M059J (cell line): ENCODE measurements at places on chromosomes 4 and X. TPM values are rescaled to one million over a fixed set of nuclear protein-coding genes. Genes with fewer than 3 reads are reported as not detected.

DNA sequence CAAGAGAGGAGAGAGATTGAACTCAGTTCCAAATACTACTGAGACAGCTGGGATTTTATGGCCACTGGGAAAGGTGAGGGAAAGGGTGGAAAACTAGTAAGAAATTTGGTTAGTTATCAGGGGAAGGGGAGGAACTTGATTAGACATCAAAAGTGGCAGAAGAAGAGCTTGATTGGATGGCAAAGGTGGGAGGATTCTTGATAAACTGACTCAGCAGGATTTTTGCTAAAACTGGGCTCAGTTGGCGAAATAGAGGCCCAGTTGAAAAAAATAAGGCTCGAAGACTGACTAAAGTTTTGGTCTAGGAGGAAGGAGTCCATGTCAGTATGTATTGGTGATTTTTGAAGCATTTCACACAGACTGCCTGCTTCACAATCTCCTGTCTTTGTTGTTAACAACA, 10.0 kb downstream of the BEX3 start:
- no peak for DNase-seq

- peak; percentile 94 for DNase-seq
Observed at GRCh38 chr4:128322986-128323385, 35.4 kb upstream of the PGRMC2 start.

GRCh38 chrX:19887911-19888879, 795 bp upstream of the SH3KBP1 start:
- DNase-seq: peak; percentile 85

- no peak for DNase-seq
Observed at GRCh38 chr4:6929339-6929811, 19.7 kb downstream of the TBC1D14 start.

The SLC6A14 gene
- not detected in 2 replicates for total RNA-seq

The PORCN gene
- total RNA-seq: 23.1 and 25.4 TPM in 2 replicates

The MSX1 gene
- total RNA-seq: 11.4 and 12.6 TPM in 2 replicates

The DAPP1 gene
- total RNA-seq: 0.49 and 0.76 TPM in 2 replicates

DNA sequence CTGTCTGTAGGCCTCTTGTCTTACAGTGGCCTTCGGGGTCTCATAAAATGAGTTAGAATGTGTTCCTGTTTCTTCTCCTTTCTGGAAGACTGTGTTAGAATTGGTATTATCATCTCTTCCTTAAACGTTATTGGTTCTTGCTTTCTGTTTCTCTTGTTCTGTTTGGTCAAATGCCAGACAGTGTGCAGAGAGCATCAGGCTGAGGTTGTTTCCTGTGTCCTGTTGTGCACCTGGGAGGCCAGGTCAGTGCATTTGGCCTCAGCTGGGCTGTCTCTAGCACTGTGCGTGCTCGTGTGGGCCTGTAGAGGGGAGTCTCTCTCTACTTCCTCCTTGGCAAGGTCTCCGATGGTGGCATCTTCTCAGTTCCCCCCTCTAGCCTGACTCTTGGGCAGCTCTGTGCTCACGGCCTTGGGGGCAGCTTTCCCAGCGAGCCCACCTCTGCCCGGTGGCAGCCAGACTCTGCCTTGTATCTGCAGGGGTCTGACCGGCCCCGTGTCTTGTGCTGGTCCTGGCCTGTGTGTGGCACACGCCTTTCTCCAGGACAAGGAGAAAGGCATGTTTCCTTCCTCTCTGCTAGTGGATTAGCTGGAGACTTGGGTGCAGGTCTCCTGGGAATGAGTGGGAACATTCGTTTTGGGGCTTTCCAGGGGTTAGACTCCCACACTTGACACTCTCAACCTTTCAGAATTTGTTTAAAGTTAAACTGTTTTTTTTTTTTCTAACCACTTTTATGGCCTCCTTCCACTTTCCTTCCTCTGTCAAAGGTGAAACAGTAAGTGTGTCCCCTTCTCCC, 62.3 kb downstream of the FAM193A start:
- DNase-seq: no peak

The CT47A7 gene
- not detected in 2 replicates for total RNA-seq

The GYPE gene
- not detected in 2 replicates for total RNA-seq

DNA sequence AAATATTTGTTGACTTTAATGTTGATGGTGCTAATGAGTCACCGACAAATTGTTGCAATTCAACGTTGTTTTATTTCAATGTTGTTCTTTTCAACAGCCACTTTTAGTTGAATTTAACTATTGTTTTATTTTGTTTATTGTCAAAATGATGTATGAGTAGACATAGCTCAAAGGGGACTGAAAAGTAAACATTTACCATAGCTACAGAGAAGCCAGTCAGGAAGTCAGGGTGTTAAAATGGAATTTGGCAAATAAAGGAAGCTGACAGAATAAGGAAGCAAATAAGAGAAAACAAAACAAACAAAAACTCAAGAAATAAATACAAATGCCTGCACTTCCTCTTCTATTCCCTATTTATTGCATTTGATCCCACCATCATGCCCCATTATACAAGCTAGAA, 648.4 kb upstream of the HTR2C start:
- DNase-seq: no peak

- DNase-seq: no peak
Observed at GRCh38 chrX:154382483-154383069, 3.5 kb downstream of the EMD start.

DNA sequence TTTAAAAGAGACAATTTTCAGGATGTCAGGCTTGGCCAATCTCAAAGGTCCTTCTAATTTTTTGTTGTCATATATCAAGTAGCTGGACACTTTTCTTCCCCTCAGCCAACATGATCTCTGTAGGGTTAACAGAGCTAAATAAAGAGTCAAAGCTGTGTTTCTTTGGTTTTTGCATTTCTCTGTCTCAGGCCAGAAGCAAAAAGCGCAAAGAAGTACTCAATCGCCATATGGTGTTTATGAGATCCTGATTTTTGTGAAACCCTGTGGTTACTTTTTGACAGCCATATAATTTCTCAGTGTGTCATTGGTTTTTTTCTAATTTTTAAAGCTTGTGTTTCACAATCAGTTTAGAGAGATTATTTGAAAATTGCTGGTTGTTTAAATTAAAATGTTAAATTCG, 111.9 kb downstream of the MAPK10 start:
- no peak for DNase-seq

GRCh38 chrX:29107231-29107630, 520.0 kb downstream of the IL1RAPL1 start:
- DNase-seq: no peak

The PPP4R3C gene
- 0.20 and 0.30 TPM in 2 replicates for total RNA-seq

GRCh38 chr4:15556511-15557092, 86.9 kb downstream of the CC2D2A start:
- no peak for DNase-seq

The KDR gene
- total RNA-seq: 0.27 and 0.42 TPM in 2 replicates

- DNase-seq: peak; percentile 35
Observed at GRCh38 chr4:148634476-148634875, 192.3 kb upstream of the NR3C2 start.

GRCh38 chr4:8403173-8403753, 37.3 kb downstream of the ACOX3 start:
- DNase-seq: peak; percentile 69

The DCAF8L2 gene
- total RNA-seq: 0.17 and 2.1 TPM in 2 replicates

The TRAM1L1 gene
- 0.66 and 1.2 TPM in 2 replicates for total RNA-seq

The FAM47E gene
- not detected in 2 replicates for total RNA-seq

- DNase-seq: peak; percentile 20
Observed at GRCh38 chr4:80115368-80116181, 42.5 kb upstream of the ANTXR2 start.

DNA sequence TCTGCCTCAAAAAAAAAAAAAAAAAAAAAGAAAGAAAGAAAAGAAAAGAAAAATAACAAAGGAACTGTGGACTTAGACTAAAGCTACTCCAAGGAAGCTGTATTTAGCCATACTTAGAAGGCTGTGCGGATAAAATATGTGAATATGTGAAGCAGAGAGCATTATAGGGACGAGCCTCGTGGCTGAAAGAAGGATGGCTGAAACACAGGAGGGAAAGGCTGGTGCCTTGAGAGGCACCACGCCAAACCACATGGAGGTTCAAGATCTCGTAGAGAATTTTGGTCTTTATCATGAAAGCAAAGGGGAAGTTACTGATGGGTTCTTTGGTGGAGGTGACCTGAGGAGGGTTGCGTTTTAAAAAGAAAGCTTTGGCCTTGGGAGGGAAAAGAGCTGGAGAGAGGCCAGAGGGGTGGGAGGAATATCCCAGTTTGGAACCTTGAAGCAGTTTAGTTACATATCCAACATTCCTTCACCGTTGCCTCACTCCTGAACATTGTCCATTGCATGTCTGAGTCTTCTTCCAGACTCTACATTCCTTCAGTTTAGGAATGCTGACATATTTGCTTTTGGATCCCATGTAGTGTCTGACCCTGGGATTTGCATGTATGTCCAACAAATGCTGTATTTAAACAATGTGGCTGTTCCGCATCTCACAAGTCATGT, 82.5 kb downstream of the CPE start:
- DNase-seq: peak; percentile 75

- peak; percentile 0 for DNase-seq
Observed at GRCh38 chr4:135238940-135239339, 1037.4 kb upstream of the PABPC4L start.

The PRDM5 gene
- 6.4 and 8.6 TPM in 2 replicates for total RNA-seq

The CISD2 gene
- total RNA-seq: 30.5 and 47.7 TPM in 2 replicates

DNA sequence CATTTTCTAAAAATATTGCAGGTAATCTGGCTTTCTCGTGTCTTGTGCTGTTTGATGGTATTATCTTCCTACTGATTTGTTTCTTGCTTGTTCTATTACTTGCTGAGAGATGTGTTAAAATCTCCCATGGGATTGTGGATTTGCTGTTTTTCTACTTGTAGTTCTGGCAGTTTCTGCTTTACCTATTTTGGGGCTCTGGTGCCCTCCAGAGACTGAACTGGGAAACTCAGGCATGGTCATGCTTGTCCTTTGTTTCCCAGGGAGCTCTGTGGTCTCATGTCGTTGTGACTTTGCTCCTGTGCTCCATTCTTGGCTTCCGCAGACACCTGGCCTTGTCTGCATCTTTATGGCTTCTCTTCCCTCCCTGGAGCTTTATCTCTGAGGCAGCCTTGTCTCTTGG, 39.5 kb downstream of the NSD2 start:
- peak; percentile 50 for DNase-seq

The HPGD gene
- total RNA-seq: 2.6 and 3.7 TPM in 2 replicates

DNA sequence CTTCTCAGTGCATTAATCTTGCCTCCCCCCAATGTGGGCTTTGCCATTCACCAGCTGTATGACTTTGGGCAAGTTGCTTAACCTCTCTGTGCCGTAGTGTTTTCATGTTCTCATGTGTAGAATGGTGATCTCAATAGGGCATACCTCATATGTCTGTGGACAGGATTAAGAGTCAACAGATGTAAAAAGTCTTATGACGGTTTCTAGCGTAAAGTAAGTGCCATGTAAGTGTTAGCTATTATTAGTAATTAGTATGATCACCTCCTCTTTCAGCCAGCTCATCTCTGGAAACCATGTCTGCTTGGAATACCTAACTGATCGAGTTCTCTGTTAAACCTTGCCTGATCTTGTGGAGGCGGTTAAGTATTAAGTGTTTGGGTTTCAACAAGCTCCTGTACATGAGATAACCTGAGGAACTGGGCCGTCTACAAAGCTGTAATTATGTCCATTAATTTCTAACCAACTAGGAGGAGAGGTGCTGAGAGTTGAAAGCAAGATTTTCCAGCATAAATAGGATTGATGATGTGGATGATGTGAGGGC, 66.3 kb downstream of the TSC22D3 start:
- DNase-seq: no peak

DNA sequence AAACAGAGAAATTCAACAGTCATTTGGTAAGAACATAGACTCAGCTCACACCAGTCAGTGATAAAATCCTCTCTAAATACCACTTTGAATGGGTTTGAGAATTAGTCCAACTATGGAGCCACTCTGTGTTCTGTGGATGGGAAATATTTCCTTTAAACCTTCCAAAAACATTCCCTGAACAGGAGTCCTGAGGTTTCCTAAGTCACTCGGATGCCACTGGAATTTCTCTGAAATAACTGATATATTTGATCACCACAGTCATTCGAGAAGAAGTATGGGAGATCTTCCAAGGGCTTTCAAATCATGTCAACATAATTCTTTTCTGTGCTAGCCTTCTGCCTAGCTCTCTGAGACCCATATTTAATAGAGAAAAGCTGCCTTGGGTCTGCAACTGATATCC, 958.6 kb downstream of the STIM2 start:
- no peak for DNase-seq

The CXCL8 gene
- total RNA-seq: 33.1 and 33.9 TPM in 2 replicates

The AFP gene
- 1.2 and 1.7 TPM in 2 replicates for total RNA-seq

GRCh38 chrX:109782994-109783700, 50.1 kb upstream of the ACSL4 start:
- peak; percentile 14 for DNase-seq

GRCh38 chrX:13198056-13198761, 121.6 kb downstream of the ATXN3L start:
- DNase-seq: peak; percentile 34

DNA sequence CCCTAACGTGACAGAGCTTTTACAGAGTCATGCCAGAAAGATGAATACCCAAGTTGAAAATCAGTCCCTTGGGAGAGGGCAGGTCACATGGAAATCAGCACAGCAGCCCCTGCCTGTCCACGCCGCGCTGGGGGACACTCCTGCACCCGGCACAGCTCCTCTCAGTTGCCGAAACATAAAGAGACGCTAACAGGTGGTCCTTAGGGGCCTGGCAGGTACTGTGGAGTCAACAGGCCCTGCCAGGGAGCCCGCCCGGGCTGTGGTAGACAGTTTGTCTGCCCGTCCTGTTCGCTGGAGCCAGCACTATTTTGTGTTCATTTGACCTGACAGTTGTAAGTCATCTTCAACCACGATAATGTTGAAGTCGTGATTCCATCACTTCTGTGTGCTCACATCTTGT, 30.5 kb downstream of the NELFA start:
- no peak for DNase-seq

The PDE6B gene
- 0.05 TPM in 1 of 2 replicates, not detected in the other for total RNA-seq

The PCDH10 gene
- 5.3 and 7.9 TPM in 2 replicates for total RNA-seq

The CT55 gene
- total RNA-seq: 0.25 TPM in 1 of 2 replicates, not detected in the other

The HDX gene
- 4.3 and 6.3 TPM in 2 replicates for total RNA-seq

DNA sequence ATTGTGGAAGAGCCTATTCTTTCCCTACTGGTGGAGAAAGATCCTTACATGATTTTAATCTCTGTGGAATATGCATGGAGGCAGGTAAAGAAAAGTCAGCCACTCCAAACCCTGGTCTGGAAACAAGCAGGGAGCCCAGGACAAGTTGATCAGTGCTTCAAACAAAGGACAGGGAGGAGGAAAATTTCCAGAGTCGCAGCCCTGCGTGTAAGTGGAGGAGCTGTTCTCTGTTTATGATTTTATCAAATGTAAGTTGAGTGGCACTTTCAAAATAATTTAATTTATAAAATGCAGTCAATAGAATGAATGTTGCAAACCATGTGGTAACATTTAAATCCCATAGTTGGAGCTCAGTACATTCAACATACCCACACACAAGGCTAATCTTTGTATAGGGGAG, 57.0 kb downstream of the SLC34A2 start:
- DNase-seq: no peak

- DNase-seq: peak; percentile 88
Observed at GRCh38 chr4:156949373-156949814, 22.2 kb downstream of the PDGFC start.

The VBP1 gene
- total RNA-seq: 166 and 214 TPM in 2 replicates

DNA sequence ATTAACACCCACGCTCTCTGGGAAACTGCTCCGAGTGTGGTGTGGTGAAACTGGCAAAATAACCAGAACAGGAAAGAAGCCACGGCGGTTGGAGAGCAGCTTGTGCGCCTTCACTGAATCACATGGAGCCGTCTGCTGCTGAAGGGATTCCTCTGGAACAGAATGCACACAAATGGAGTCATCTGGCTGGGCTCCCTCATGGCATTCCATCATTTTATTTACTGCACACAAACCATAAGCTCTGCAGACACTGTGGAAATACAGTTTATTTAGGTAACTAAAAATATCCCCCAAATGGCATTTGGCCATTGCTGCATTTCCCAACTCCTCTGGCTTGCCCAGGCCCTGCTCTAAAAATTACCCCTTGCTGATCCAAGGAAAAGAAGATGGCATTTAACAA, 187.0 kb upstream of the S100G start:
- DNase-seq: no peak

- peak; percentile 34 for DNase-seq
Observed at GRCh38 chr4:20431543-20431951, 179.8 kb downstream of the SLIT2 start.
